ENCODE measurements at places on chromosomes 2 and 18.
A peak's percentile ranks its signal among the peaks of the same experiment; 100 is the strongest.

GRCh38 chr2:113111823-113112287 lies 15.5 kb upstream of the IL1RN start:
- no peak for DNase-seq

- DNase-seq = no peak
Measured at GRCh38 chr2:88481691-88482336, 29.3 kb upstream of the FOXI3 start.

GRCh38 chr2:85744741-85745601 lies 8.8 kb upstream of the ATOH8 start:
- DNase-seq = no peak

- DNase-seq = no peak
Measured at GRCh38 chr2:181036848-181037603, 56.6 kb downstream of the UBE2E3 start.

- DNase-seq = no peak
Measured at GRCh38 chr2:74007711-74008110, 23.0 kb downstream of the TET3 start.

DNA sequence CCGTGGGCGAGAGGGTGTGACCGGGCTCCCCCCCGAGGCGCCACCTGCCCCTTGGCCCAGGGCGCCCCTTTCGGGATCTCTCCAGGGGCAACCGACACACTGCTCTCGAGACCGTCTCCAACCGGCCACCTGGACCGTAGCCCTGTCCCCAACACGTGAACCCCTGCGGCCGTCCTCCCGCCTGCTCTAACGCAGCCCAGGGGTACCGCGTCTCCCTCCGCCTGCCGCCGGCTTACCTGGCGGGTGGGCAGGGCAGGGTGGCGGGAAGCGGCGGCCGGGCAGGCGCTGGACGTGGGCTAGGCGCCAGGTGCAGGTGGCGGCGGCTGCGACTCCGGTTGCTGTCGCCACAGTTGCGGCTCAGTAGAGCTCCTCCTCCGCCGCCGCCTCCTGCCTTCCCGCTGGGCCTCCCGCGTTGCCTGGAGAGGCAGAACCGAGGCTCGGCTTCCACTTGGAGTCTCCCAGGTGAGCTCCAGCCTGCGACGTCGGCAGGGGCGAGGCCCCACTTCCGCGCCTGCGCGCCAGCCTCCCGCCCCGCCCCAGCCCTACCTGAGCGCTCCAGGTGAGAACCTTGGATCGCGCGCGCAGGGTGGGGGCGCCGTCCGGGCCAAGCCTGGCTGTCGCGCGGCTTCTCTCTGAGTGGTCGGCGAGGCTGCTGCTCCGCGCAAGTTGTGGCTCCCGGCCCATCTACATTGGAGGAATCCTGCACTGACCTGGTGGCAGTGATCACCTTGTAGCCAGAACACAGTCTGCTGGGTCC lies at the start of gene GALNT3:
Gene GALNT3, minus strand, starts transcription at position 469 of the 757 bp plus-strand sequence. CDS start 23,547 bp downstream, outside the sequence.
- DNase-seq = peak; percentile 13

DNA sequence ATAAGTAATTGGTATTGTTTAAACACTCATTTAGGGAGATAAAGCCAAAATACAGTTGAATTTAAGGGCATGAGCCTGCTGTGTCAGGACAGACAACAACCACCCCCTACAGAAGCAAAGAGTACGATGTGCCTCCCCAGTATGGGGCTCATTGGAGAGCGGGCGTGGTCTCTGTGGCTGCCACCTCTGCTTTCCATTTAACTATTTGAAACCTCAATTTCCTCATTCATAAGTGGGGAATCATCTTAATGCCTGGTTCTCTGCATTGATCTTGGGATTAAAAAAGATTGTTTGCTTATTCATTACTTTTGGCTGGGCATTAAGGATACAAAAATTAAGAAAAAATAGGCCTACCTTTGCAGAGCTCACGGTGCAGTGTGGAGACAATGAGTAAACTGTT lies 21.4 kb downstream of the KCNS3 start:
- DNase-seq = no peak

GRCh38 chr2:192030289-192030688 lies 164.4 kb downstream of the TMEFF2 start:
- DNase-seq = no peak

DNA sequence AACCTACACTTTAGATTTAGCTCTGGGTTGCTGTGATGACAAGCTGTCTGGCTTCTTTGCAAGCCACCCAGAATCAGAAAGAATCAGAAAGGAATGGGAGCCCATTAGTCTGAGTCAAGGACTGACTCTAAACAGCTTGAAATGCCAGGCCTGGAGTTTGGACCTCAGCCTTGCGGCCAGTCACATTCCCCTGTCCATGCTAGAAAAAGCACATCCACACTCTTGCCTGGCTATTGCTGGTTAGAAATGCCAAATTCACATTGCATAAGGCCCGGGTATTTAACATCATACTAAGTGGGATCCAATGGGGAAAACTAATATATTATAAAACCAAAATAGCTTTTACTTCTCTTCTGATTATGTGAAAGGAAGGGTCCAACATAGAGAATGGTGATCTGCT lies 756.8 kb upstream of the KLHL29 start:
- DNase-seq = no peak

DNA sequence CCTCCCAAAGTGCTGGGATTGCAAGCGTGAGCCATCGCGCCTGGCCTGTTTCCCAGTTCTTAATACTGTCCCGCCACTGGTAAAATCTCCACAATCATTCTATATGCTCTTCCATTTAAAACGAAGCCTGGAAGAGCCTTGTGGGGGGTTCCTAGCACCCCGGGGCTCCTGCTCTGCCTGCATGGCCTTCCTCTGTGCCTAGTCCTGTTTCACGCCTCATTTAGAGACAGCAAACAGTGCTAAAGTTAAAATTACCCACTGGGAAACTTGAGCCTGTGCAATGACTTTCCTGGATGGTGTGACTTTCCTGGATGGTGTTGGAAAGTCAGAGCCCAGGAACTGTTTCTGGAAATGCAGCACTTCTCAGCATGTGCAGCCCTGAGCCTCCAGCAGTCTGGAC lies 55.0 kb downstream of the INPP5D start:
- DNase-seq = no peak

DNA sequence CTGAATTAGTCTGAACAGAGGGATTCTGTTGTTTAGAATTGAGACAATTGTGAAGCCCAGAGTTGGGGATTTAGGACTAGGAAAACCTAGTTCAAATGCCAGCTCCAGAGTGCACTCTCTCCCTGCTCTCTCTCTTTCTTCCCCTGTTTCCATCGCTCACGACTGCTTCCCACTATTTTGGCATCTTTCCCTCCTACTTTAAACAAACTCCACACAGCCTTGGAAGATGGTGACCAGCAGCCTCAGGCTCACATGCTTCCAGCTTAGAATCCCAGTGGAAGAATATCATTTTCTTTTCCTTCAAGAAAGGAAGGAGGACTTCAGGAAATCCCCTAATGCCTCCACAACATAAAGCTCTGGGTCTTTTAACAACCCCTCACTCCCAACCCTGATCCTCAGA lies 6.1 kb upstream of the DNMT3A start:
- no peak for DNase-seq

- no peak for DNase-seq
Measured at GRCh38 chr18:75053028-75053629, 155.8 kb downstream of the PTGR3 start.

- DNase-seq = no peak
Measured at GRCh38 chr2:231348704-231349373, 46.7 kb upstream of the B3GNT7 start.

GRCh38 chr18:36296650-36297416 lies 680 bp upstream of the FHOD3 start:
- no peak for DNase-seq

DNA sequence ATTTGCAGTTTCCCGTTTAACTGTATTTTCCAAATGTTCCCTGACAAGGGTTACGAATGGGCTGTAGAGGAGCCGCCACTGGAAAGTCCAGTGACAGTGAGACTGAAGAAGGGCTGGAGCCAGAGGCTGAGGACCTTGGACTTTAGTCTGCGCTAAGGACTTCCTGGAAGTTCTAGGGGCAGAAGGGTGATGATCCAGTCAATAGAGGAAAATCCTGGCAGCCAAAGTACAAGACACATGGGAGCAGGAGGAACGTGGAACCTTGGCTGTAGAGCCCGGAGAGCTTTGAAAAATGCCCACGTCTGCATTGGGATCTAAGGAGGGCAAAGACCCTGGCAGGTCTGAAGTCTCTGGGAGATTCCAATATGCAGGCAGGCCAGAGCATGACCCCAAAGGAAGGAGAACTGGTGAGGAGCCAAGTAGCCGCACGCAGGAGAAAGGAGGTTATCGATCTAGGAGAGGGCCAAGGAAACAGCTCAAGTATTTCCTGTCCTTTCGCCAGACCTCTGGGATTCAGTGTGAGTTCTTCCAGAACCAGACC lies 28.5 kb downstream of the MBP start:
- DNase-seq = no peak

DNA sequence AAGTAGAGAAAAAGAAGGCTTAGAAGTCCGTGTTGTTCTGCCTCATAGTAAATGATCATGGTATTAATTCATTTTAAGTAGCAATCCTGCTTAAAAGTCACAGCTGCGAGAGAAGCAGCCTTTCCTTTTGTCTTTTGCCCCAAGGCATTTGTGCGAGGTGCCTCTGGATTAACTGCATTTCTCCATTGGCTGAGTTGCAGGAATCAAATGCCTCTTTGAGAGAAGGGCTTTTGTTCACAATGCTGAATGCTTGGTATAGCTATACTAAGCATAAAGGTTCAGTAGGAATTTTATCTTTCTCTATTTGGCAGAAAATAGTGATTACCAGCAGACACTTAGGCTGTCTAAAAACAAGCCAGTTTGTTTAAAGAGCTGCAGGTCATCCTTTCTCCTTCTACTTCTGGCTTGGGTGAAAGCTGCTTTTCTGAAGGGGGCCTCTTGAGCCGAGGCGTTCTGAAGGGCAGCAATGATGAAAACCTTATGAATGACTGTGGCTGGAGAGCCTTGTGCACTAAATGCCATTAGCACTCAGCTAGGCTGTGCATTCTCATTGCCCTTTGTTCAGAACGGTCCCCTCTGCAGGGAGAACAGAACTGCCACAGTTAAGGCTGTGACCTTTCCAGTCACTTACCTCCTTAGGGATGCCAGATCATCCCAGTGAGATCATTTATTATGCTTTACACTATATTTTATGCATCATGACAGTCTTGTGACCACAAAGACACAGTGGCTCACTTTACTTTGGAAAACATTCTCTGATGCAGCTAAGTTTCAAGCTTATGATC lies 68.8 kb upstream of the TMEM87B start:
- no peak for DNase-seq

GRCh38 chr18:79629249-79629558 lies 50.4 kb upstream of the CTDP1 start:
- DNase-seq = no peak

DNA sequence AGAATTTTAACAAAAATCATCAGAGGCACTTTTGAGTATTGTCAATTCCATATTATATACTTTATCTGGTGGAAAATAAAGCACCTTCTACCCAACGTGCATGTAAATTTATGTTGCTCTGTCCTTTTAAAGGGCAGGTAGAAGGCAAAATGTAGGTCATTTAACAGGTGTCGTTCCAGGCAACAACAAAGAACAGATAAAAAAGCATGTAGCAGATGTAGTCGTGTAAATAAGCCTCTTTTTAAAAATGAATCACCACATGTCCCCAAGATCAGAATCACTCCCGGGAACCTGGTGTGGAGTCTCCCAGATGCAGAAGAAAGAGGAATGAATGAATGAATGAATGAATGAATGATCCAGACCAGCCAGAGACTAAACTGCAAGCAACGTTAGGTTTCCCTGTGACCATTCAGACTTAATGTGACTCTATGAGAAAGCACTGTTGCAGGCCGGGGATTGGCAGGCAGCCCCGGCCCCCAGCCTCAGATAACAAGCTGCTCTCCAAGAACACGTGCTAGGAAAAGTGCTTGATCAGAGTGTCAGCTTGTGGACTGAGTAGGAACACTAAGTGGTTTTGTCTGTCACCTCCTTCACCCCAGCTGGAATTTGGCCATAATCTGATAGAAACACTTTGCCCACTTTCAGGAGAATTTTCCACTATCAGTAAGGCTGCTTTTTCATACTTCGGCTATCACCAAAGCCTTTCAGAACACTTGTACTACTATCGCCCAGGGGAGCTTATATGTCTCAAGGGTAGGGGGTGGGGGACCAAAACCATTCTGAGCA lies 100.6 kb downstream of the CDK15 start:
- no peak for DNase-seq

DNA sequence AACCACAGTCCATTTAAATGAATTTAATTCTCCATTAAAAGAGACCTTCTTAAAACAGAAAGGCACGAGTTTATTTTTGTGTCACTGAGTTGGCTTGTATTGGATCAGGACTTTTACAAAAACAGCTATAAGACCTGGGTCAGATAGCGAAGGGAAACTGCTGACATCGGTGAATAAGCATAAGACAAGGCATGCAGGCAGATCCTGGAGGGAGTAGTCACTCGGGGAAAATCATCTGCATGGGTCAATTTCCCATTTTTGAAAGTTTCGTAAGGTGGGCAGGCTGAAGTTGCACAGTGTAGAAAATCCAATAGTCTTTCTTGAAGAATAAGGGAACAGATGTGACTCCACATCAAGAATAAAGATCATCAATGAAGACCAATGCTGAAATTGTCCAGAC lies 12.9 kb downstream of the IL36B start:
- DNase-seq = no peak

DNA sequence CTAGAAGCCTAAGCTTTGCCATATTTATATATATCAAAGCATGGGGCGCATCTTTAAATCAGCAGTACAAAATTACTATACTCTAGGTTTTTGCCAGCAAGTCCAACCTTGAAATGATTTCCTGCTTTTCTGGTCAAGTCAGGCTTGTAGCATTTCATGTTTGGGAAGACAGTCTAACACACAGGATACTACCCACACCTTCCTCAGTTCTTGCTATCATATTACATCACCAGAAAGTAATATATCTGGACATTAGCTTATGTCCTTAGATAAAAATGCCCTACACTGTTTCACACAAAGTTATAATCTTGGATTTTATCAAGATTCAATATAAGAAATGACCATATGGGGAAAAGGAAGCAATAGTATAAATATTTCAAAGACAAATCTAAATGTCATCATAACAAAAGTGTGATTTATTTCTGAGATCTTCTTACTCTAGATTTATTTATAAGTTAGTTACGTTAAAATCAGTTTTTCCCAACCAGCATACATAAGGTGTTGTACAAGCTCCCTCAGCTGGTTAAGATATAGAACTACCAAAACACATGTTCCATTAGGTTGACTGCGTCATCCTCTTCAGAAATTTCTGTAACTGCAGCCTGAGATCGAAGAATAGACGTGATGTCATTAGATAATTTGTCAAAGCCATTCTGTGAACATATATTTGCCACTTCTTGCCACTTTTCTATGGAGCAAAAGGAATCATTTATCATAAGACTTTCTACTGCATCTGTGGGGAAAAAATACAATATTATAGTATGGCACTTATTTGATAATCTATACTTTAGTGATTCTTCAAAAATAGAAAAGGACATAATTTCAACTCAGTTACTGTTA lies 56.6 kb downstream of the CLHC1 start:
- no peak for DNase-seq

DNA sequence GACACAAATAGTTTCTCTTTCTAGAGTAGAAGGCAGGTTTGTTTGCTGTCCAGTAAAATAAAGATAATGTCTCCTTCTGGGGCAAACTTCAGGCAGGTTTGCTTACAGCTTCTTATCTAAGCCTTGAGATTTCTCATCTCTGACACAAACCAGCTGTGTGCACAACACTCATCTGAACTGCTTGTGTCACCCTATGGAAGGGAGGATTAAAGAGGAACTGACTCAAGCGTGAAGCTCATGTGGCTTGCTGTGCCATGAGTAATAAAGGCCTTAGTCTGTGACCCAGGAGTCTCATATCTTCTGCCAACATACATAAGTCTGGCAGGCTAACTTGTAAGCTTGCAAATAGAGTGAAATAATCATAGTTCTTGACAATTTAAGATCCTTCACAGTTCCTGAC lies 24.2 kb upstream of the CPO start:
- no peak for DNase-seq

GRCh38 chr2:207766041-207766551 lies 3.6 kb downstream of the FZD5 start:
- DNase-seq = no peak
